ENCODE measurements at places on chromosomes 3 and 15.

- no peak for DNase-seq
Measured at GRCh38 chr3:141446737-141447136, 40.1 kb upstream of the RASA2 start.

GRCh38 chr3:188417271-188417696 lies 263.3 kb downstream of the LPP start:
- no peak for DNase-seq

DNA sequence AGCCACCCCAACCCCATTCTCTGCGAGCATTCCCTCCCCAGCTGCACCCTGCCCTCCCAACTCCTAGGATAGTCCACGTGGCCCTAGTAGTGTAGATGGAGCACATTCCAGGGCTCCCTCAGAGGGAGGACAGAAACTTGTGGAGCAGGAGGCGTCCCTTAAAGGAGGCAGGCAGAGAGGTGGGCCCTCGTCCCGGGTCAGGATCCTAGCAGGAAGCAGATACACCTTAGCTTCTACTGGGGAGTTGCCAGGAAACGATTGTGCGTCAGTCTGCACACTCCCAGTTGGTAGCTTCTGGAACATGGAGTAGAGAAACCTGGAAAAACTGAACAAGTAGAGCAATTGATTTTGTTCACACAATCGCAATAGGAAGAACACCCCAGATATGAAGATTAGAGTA lies 43.9 kb upstream of the KLHL25 start:
- DNase-seq: no peak

- no peak for DNase-seq
Measured at GRCh38 chr3:57230006-57230405, 2.5 kb downstream of the APPL1 start.

GRCh38 chr15:33256874-33257273 lies 53.9 kb upstream of the RYR3 start:
- DNase-seq: no peak

All from CD4-positive, alpha-beta T cell treated with Interleukin-6 at 100 ng/mL for 8 hours (primary cell).